Pons (tissue), 1 donor: ENCODE measurements at places on chromosomes 6 and 20.

DNA sequence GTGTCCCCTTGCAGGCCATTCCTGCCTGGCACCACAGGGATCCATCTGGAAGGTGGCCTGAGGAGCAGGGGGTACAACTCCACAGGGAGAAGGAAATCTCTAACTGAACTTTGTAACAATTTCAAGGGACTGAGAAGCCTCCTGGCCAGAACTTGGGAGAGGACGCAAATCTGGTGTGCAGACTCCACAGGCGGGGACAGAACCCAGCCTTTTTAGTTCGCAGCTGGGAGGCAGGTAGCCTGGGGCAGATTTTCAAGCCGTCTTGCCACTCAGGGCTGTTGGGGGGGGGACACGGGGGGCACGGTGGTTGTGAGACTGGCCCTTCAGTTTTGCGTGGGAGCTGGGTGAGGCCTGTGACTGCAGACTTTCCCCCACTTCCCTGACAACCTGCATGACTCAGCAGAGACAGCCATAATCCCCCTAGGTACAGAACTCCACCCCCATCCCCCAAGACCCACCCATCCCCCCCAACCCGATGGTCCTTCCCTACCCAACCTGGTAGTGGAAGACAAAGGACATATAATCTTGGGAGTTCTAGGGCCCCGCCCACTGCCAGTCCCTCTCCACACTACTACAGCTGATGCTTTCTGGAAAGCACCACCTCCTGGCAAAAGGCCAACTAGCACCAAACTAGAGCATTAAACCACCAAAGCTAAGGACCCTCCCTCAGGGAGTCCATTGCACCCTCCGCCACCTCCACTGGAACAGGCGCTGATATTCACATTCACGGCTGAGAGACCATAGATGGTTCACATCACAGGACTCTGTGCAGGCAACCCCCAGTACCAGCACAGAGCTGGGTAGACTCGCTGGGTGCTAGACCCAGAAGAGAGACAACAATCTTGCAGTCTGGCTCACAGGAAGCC is 3.0 kb upstream of the HUS1B start:
- DNase-seq = no peak

GRCh38 chr6:19408331-19408730 is 428.8 kb upstream of the ID4 start:
- no peak for DNase-seq

GRCh38 chr6:109455437-109456110 is at the start of gene MICAL1:
TSS of gene MICAL1 (minus strand) at chr6:109455772. CDS start at chr6:109454196, 1,576 bp downstream.
- peak; percentile 40 for DNase-seq

DNA sequence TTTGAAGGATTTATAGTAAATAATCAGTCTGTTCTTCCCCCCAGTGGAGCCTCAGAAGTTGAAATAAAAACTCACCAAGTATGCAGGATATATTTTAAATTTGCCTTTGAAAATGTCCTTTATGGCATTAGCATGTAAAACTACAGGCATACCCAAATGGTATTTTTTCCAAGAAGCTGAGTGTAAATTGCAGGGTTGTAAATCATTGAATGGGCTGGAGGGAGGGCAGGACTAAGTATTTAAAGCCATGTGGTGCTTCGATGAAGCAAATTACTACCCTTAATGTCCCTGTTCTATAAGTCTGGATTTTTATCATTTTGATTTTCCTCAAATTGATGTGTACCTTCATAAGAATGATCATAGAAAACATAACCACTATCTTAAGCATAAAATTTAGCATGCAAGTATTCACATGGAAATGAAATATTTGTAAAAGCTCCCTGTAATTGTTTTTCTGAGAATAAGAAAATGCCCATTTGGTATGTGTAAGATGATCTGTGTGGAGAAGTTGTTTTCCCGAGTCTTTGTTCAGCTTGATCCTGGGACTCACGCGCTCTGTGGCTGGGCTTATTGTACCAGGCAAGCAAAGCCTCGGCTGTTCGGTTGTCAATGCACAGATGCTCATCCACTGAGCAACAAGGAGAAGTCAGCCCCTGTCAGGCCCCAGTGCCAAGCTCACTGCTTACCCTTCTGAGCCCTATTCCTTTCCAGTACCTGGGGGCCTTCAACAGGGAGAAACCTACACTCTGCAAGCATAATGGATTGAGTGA is 66.7 kb downstream of the CD164 start:
- DNase-seq = peak; percentile 97

DNA sequence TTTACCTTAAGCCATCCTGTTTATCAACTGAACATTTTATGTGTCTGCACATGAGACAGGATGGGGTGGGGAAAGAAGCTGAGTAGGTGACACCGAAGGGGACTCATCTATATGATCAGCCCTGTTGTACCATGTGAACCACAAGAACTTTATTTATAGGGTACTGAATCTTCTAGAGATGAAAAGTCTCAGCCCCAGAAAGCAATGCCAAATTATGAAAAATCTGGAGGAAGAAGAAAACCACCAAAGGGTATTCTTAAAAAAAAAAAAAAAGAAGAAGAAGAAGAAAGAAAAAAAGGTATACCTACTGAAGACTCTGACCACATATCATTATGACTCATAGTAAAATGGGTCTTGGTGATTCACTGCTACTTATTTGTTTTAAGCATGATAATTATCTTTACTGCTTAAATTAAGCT is 39.8 kb upstream of the HBS1L start:
- no peak for DNase-seq

GRCh38 chr6:55437141-55437540 is 109.9 kb downstream of the GFRAL start:
- no peak for DNase-seq

DNA sequence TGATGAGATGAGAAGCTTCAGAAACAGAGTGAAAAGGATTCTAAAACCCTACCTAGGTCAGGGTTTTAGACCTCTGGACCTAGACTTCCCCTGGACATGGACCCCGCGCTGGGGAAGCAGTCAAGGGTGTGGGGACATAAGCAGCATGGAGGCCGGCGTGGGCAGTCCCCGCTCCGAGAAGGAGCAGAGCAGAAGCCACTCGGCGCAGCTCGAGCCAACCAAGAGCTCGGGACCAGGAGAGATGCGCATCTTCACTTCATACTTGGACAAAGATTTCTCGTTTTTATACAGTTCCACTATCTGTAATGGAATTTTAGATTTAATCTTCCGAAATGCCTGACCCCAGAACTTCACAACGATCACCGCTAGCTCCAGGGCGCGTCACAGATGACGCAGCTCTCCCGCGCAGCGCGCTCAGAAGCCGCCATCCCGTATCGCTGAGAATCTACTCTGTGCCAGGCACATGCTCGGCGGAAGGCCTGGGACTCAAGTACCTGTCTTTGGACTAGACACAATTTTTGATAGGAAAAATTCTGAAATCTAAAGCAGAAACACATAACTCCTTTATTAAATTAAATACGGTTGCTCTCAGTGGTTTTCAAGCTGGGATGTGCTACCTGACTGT is 60.3 kb downstream of the WDR27 start:
- DNase-seq = no peak

GRCh38 chr6:2480267-2480966 is 235.0 kb upstream of the GMDS start:
- peak; percentile 92 for DNase-seq

DNA sequence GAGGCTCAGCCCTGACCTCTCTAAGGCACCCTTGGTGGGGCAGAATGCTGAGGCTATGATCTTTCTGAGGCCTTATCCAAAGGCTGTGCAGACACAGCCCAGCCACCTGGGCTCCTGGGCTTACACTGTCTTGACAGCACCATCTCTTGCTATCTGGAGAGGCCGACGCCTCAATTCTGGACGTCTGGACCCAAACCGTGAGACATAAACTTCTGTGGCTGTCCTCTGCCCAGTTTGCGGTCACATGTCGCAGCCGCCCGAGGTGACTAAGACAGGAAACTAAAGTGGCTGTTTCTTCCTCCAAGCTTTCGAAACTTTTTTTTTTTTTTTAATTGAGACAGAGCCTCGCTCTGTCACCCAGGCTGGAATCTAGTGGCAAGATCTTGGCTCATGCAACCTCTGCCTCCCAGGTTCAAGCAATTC is 49.3 kb downstream of the PRR18 start:
- peak; percentile 47 for DNase-seq

- DNase-seq = no peak
Measured at GRCh38 chr6:24078200-24078599, 47.8 kb upstream of the NRSN1 start.

GRCh38 chr20:32206760-32207625 is 550 bp downstream of the PLAGL2 start:
- no peak for DNase-seq

- no peak for DNase-seq
Measured at GRCh38 chr20:61679473-61679872, 386.2 kb downstream of the TAF4 start.

DNA sequence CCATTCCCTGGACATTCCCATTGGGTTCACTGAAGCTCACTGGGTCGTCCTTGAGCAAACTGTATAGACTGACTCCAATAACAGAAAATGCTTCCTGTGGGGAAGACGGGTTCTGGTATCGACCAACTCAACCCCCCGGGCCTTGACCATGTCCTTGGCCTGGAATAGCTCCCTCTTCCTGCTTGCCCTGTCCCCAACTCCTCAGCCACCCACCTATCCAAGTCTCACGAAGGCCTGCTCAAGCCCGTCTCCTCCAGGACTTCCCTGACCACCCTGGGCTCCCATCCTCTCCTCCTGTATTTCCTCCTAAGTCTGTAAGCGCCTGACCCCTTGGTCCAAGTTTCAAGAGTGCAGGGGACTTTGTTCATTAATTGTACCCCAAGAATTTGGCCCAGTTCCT is 2.8 kb upstream of the HMGA1 start:
- DNase-seq = no peak

- no peak for DNase-seq
Measured at GRCh38 chr6:4817551-4817950, 41.3 kb downstream of the CDYL start.

DNA sequence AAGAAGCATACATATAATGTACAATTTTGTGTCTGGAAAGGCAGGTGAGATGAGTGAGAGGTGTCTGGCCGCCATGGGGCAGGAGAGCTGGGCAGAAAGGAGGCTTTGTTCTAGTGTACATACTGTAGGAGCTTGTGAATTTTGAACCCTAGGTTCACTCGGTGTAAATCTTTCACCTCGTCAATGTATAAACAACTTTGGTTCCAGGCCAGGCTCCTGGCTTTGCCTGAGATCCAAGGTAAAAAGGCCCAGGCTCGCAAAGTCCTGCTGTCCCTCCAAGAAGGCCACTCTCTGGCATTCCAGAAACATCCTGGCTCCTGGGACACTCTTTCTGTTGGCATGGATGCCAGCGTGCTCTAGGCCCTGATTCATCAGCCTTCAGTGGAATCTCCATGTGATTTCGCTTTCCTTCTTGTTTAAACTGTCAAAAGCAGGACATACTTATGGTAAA is 7.1 kb upstream of the SLC22A7 start:
- no peak for DNase-seq

- no peak for DNase-seq
Measured at GRCh38 chr6:81689580-81689979, 62.9 kb downstream of the TENT5A start.

DNA sequence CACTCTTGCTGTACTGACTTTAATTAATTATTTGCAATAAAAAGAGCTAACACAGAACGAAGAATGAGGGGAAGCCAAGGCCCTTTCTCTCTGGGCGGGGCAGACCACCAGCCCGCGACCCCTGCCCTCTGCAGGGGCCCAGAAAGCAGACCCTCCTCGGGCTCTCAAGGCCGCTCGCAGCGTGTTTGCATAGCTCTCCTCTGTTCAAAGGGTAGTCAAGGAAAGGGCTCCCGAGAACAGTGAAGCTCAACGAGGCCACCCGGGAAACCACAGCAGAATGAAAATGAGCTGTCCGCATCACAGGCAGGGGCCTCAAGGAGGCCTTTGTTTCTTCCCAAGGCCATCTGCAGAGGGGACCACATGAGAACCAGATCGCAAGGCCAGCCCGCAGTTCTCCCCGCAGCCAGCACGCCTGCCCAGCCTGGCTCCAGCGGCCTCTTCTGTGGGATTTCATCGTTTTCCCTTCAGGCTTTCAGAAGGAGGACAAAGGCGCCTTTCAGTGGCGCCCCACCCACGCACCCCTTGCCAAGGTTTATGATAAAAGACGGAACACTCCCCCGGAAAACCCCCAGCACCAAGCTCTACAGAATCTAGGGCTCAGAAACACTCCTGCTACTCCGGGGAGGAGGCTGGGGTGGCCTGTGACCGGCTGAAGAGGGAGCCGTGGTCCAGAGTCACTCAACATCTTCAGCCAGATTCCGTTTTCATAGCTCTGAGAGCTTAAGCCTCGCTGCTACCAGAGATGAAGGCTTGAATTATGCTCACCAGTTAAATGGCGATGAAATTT is 25.3 kb downstream of the ACSS1 start:
- peak; percentile 98 for DNase-seq

GRCh38 chr6:68637071-68637470 is 2.0 kb downstream of the ADGRB3 start:
- DNase-seq = peak; percentile 66

DNA sequence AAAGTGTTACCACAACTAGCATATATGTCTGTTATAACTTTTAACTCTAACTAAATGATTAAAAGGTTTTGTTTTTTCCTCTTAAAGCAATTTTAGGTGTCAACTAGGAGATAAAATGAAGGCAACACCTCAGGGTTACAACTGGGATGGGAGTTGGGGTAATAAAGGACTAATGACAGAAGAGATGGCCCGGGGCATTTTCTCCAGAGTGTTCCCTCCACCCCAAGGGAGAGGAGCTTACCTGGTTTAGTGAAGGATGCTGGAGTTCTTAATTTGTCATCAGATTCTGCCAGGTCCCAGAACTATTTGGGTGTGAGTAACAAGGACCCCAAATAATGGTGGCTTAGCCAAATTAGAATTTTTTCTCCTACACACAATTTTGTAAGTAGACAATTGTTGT is 260.3 kb downstream of the CD109 start:
- DNase-seq = no peak

GRCh38 chr6:7341989-7342742 is 29.2 kb upstream of the SSR1 start:
- no peak for DNase-seq

- DNase-seq = no peak
Measured at GRCh38 chr6:104625536-104625935, 234.2 kb downstream of the HACE1 start.

- DNase-seq = no peak
Measured at GRCh38 chr6:125003070-125003469, 40.8 kb downstream of the RNF217 start.

- DNase-seq = no peak
Measured at GRCh38 chr6:168030908-168031307, 33.4 kb downstream of the KIF25 start.

DNA sequence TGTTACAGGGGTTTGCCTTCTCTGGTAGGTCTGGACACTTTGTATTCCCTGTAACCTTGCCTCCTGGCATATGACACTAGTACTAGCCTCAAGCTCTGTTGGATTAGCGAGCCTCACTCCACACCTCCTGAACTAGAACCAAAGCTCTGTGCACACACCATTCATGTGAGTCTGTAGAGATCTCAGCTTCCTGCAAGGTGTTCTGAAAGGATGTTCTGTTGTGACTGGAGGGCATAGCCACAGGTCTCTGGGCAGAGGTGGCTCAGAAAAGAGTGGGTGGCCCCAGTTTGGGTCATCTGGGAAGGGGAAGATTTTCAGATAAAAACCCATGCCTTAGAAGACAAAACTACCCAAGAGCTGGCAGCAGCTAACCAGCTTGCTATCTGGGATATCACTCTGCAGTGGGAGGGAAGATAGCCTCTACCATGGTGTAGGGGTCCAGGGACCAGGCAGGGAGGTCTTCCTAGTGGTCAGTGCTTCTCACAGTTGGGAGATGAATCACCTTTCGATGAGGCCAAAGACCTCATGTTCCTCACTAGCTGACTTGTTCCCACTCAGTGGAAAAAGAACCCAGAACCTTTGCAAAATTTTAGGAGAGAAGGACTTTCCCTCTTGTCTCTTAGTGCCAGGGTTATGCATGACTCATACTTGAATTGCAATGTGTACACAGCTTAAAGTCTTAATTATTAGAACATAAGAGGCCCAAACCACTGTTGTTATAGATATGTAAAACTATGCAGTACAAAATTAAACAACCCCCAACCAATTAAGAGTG is 41.4 kb downstream of the HLA-F start:
- DNase-seq = no peak
